ENCODE measurements at places on chromosomes 16 and 17. TPM values are rescaled to one million over a fixed set of nuclear protein-coding genes. Genes with fewer than 3 reads are reported as not detected.

PDP2 gene
- 3.5 TPM for polyA plus RNA-seq

TP53TG3D gene
- not detected for polyA plus RNA-seq

SLC2A4 gene
- 0.89 TPM for polyA plus RNA-seq

PPL gene
- polyA plus RNA-seq: 45.0 TPM

GRCh38 chr16:57764006-57764340 is 28.4 kb downstream of the KATNB1 start:
- DNase-seq: no peak
- no peaks in the 10 kb centered on the region for H3K27me3 ChIP-seq
- H3K4me1 ChIP-seq: no peaks in the 10 kb centered on the region

GRCh38 chr17:50457621-50458020 is 11.1 kb downstream of the CHAD start:
- H3K4me3 ChIP-seq: no peak overlapping the region
- no peak overlapping the region for H3K27ac ChIP-seq
- no peaks in the 10 kb centered on the region for H3K27me3 ChIP-seq
- DNase-seq: no peak

All from hepatocyte (in vitro differentiated cells).